ENCODE measurements at places on chromosomes 16 and 17.
A peak's percentile ranks its signal among the peaks of the same experiment; 100 is the strongest.

DNA sequence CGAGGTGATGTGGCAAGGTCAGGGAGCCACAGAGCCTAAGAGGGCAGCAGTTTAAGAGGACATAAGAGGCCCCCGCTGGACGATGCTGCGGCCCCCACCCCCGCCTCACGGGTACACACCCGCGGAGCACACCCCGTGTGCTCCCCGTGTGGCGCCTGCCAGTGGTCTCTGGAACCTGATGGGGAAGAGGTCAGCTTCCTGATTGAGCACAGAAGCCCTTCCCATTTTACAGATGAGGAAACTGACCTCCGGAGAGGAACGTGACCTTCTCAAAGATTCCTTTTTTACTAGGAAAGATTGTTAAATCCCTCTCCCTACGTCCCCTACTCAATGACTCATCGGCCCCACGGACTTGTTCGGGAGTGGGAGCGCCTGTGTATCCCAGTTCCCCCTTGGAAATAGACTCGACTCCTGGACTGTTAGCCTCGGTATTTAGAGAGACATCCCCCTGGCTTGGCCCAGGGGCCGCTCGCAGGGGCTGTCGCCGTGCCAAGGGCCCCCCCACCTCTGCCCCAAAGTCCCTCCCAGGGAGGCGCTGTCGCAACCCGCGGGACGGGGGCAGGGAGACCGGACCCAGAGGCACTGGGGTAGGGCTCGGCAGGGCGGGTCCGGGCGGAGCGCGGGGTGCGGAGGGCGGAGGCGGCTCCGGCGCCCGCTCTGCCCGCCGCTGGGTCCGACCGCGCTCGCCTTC lies at the start of gene ABCC3:
ABCC3 (plus strand) TSS at position 658 of the 691 bp plus-strand sequence. CDS start 56 bp downstream, outside the sequence.
- no peak for DNase-seq

GRCh38 chr17:36856222-36856621 lies 81.1 kb upstream of the LHX1 start:
- DNase-seq = no peak

- no peak for DNase-seq
Measured at GRCh38 chr17:47423406-47424295, 99.9 kb downstream of the EFCAB13 start.

DNA sequence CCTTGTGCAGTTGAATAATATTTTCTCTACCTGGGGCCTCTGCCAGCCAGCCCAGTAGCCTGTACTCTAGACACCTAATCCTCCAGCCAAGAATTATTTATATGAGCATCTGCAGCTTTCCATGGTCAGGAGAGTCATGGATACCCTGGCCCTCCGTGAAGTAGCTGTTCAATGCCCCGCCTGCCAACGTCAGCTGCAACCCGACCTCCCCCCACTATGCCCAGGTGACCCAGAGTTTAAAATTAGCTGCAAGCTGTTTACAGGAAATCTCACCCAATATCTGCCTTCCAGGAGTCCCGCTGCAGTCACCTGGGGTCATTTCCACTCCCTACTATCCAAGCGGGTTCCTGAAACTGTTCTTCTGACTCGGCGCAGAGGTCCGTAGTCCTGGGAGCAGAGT lies 12.3 kb downstream of the SDR42E2 start:
- no peak for DNase-seq

DNA sequence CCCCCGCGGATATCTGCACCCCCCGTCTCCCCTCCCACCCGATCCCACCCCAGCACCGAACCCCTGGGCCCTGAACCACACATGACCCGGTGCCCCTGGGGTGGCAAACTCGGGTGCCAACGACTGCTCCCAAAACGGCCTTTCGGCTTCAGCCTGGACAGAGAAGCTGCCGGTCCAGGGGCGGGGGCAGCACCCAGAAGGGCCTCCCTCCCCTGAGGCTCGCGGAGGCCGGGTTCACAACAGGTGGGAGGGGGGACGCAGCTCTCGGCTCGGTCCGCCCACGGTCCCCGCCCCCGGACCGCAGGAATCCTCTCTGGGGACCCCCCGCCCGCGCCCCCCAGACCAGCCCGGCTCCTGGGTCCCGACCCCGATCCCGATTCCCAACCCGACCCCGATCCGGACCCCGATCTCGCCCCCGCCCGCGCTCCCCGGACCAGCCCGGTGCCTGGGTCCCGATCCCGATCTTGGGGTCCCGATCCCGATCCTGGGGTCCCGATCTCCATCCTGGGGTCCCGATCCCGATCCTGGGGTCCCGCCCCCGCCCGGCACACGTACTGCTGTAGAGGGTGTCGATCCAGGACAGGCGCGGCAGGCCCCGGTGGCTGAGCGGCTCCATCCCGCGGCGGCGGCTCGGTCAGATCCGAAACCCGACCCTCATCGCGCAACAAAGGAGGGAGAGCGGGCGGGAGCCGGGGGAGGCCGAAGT lies 516 bp downstream of the ABR start:
- no peak for DNase-seq

GRCh38 chr17:73616873-73617404 lies 27.3 kb downstream of the SDK2 start:
- no peak for DNase-seq

GRCh38 chr17:45132320-45132571 lies at the start of gene PLCD3:
PLCD3 (minus strand) TSS chr17:45132515; CDS start chr17:45132410, 105 bp downstream.
- no peak for DNase-seq

DNA sequence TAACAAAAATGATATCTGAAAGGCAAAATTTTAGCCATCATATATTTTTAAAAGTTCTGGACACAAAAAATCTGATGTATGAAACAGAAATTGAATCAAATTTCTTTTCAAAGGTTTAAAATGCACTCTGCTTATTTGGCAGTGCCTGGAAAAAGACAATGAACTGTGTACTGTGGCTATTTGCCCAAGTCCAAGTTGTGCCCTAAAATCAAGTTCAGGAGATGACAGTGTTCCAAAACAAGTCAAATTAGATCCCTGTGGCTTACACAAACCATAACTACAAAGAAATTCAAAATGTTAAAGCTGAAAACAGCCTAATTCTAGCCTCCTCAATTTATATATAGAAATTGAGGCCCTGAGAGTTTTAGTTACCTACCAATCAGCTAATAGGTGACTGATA lies 25.6 kb downstream of the CMC2 start:
- no peak for DNase-seq

GRCh38 chr17:57784226-57784895 lies 39.3 kb upstream of the CCDC182 start:
- DNase-seq = no peak

DNA sequence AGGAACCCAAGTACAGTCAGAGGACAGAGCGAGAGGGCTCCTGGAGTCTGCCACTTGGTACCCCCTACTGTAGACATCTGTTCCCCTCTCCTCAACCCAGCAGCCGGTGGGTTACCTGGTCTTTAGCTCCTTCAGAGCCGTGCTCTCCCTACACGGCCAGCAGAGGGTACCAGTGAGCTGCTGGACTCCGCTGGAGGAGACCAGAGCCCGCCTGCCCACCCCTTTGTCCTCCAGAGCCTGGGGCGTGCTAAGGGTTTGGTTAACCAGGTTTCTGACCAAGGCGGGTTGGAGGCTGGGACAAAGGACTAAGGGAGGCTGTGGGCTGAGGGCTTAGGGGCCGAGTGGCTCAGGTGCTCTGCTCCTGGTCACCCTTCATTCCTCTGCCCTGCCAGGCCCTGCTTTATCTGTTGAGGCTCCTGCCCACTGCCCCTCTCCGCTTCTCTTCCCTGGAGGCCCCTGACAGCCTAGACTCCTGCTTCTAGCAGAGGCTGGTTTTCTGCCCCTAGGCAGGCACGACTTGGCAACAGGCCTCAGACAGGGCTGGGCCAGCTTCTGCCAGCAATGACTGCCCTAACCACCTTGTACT lies 2.7 kb upstream of the HSD11B2 start:
- peak; percentile 14 for DNase-seq

DNA sequence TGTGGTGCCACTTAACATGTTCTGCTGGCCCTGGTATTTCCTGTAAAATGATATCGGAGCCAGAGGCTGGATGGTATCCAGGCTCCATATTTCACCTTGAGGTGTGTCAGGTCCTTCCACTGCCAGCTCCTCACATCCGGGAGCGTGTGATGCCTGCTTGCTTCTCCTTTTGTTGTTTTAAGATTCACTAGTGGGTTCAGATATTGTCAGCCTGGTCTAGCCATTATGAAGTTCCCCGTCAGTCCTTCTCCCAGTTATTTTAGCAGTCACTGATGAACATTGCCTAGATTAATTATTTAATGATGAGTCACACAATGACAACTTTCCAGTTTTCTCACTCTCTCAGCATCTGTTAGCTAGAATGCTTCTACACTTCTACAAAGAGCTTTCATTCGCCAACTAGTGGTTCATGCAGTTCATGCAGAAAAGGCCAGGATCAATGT lies 11.3 kb downstream of the DNAAF1 start:
- DNase-seq = no peak

DNA sequence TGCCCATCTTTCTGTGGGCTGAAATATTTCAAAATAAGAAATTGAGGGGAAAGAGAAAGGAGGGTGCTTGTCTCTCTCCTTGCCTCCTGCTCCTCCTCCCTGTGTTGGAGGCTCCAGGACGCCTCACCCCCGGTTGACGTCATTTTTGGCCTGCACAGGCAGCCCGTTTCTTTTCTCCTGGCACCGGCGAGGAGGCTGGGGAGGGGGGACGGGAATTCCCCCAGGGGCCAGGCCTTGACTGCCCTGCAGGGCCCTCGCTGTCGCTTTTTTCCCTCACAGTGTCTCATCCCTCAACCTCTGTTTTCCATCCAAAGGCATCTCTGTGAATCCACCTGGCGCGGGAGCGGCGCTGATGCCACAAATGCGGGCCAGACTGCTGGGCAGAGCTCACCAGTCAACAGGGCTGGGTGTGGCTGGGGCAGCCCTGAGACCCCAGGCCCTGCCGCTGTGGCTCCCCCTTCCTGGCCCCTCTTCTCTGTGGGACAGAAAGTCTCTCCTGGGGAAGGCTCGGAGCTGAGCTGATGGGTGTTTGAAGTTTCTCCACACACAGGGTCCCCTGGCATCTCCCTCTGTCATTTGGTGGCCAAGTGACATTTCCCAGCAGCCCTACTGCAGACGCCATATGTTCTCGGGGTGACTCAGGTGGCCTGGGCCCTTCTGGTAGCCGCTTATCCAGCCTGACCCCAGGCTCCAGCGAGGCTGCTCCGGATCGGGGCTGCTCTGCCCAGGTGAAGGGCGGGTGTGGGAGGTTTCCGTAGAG lies 16.0 kb downstream of the CENPX start:
- DNase-seq = no peak
